ENCODE measurements at places on chromosomes 5 and 9. TPM values are rescaled to one million over a fixed set of nuclear protein-coding genes. Genes with fewer than 3 reads are reported as not detected.

GRCh38 chr5:115607935-115608334 lies 5.7 kb upstream of the TICAM2 start:
- no peak for DNase-seq

DNA sequence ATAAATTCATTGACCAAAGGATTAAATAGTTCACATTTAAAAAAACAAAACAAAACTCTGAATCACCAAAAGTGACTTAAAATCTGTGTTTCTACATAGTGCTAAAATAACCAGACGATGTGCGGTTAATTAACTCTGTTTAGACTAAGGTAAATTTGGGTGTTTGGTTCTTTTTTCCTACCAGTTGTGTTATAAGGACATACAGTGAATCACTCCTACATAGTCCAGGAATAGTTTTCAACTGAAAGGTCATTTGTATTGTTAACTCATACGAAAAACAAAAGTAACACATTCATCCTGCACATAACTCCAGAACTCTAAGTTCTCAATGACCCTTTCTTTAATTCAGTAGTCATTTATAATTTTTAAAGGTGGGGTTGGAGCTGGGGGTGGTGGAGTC lies 203.7 kb downstream of the GLIS3 start:
- DNase-seq, result no peak

GRCh38 chr9:15738011-15738410 lies 185.2 kb downstream of the CCDC171 start:
- DNase-seq, result no peak

GRCh38 chr5:136763548-136763947 lies 398.2 kb upstream of the TRPC7 start:
- no peak for DNase-seq

- DNase-seq, result no peak
Measured at GRCh38 chr9:68795411-68795810, 90.4 kb downstream of the PIP5K1B start.

- DNase-seq, result no peak
Measured at GRCh38 chr9:109035684-109036423, 22.6 kb upstream of the CTNNAL1 start.

The FOXD1 gene
- polyA plus RNA-seq, result 0.29 TPM
